ENCODE measurements at places on chromosomes 13 and 19.

DNA sequence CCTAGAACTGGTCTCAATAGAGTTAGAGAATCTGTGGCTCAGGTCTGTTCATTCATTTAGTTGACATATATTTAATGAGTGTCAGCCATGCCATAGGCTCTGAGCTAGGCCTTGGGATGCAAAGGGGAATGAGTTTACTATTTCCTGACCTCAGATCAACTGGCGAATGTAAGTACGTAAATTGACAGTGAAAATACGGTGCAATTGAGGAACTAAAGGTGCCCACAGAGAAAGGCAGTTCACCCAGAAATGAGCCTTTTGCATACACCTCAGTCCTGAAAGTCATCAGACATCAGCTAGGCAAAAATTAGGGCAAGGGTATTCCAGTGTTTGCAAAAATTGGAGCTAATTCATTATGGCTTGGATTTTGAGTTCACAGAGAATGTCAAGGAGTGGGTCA, 20.6 kb upstream of the UPF3A start:
- no peak for DNase-seq

DNA sequence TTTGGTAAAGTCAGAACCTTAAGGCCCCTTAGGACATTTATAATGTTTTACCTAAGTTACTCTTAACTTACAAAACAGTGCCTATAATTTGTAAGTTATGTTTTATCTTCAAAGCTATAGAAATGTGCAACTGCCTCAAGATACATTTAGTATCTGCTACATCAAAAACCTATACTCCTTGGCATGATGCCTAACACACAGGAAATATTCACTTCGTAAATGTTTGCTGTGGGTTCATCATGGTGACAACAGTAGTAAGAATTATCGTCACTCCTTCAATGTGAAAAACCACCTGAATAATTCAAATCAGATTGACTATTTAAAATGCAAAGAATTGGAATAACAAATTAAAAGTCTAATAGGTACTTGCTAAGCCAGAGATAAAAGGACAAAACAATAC, 184.1 kb downstream of the DIAPH3 start:
- no peak for DNase-seq

GRCh38 chr19:38319421-38320258, at the start of gene KCNK6:
TSS of gene KCNK6 (plus strand) at chr19:38319845. CDS start at chr19:38319951, 106 bp downstream.
- no peak for DNase-seq

- DNase-seq: no peak
Measured at GRCh38 chr19:42360787-42361544, 29.1 kb downstream of the CNFN start.

GRCh38 chr19:34997071-34997617, 3.0 kb upstream of the GRAMD1A start:
- no peak for DNase-seq

DNA sequence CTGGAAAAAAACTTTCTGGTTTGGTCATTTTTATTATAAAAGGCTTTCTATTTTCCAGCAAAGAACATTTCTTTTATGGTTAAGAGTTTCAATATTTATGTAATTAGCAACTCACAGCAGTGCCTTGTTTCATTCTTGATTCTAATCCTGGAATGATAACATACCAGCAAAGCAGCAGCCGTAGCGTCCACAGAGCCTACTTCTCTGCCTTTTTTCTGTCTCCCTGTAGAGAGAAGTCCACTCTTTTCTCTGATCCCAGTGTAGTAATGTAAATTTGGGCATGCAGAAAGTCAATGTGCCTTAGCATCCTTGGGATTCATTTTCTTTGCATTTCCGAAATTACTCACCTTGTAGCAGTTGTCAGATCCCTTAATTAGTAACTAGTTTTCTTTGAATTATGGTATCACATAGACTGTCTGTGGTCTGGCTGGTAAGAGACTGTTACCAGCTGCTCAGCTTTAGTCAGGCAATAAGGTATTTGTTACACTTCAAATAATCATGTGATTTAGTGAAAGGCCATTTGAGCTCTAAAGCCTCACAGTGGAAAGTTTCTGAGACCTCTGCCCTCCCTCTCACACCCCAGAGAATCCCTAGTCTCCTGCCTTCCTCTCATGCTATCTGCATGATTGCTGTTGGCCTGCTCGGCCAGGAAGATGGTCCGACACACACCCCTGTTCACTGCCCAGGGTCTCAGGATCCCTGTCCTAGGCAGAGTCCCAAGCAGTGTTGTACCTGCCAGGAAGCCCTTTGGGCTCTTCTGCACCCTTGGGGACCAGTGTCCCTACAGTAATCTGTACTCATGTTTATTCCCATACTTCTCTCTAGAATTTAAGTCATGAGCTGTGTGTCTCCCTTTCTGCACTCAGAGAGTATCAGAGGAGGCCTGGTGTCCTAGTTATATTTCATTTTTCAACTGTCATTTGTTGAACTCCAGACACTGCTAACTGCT, 86.3 kb downstream of the LRCH1 start:
- no peak for DNase-seq

DNA sequence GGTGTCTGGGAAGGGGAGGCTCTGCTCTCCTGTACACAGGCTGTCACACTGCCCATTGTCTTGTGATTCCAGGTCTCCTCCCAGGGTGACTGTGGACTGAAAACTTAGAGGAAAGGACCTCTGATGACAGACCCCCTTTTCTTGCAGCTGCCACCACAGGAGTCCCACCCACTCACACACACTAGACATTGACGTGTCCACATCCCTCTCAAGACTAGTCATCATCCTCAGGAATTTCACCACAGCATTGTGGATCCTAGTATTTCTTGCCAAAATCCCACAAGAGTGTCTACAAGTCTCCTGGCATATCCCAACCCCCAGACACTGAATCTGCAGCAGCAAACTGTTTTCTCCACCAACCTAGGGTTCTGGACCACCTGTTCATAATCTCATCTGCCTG, 5.3 kb downstream of the ZNF85 start:
- no peak for DNase-seq

DNA sequence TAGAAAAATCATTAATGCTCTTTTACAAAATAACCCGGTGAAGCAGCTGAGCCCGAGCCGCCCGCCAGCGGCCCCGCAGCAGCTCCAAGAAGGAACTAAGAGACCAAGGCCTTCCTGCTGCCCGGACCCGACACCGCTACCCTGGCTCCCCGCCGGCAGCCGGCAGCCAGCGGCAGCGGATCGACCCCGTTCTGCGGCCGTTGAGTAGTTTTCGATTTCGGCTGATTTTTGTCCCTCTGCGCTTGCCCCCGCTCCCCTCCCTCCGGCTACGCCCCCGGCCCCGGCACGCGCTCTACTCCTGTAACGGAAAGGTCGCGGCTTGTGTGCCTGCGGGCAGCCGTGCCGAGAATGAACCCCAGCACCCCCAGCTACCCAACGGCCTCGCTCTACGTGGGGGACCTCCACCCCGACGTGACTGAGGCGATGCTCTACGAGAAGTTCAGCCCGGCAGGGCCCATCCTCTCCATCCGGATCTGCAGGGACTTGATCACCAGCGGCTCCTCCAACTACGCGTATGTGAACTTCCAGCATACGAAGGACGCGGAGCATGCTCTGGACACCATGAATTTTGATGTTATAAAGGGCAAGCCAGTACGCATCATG, at the start of gene PABPC3:
TSS of gene PABPC3 (plus strand) at position 286 of the 603 bp plus-strand sequence. CDS start at position 349, 63 bp downstream.
- no peak for DNase-seq

DNA sequence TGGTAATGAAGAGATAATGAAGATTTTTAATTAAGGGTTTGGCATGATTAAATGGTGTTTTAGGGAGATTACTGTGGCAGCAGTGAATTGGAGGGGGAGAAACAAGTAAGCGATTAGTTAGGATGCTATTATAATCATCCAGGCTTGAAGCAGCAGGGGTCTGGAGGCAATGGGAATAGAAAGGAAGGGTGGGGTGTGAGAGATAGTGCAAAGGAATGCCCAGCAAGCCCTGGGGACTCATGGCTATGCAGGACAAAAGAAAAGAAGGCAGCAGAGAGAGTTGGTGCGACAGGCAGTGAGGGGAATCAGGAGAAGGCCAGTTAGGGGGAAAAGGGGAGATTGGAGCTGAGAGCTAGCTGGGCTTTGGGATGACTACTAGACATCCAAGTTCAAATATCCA, 34.5 kb downstream of the SOX21 start:
- no peak for DNase-seq

DNA sequence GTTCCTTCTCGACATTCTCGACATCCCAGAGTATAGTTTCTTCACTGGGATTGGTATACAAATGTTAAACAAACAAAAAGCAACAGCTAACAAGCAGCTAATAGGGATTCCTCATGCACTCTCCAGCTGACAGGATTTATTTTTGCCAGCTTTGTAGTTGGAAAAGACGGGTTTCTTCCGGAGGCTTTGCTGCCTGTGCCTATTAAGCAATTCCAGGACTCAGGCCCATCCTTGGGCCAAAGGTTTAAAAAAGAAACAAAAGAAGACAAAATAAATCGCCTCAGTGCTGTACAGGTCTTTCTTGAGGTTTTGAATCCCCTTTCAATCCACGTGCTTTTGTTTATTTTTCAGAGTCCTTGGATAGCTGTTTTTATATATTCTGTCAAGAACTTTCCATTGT, 1414.5 kb upstream of the PCDH9 start:
- no peak for DNase-seq

- no peak for DNase-seq
Measured at GRCh38 chr13:106874323-106874722, 306.4 kb upstream of the ARGLU1 start.

- DNase-seq: no peak
Measured at GRCh38 chr13:100892981-100893380, 218.4 kb upstream of the TMTC4 start.

DNA sequence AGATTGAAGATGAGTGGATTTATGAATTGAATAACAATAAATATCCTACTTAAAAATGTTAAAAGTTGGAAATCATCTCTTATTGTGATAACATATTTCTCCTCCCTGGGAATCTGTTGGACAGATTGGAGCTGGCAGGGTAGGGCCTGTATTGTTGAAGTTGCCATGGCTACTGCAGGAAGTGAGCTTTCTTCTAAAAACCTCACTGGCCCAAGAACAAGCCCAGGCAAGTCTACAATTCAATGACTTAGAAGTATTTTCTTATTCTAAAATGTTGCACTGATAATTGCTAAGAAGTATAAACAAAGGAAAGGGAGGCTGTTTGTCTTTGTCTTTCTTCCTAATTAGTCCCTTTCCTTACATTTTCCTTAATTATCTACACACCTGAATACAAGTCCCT, 112.1 kb downstream of the DLEU7 start:
- DNase-seq: no peak

DNA sequence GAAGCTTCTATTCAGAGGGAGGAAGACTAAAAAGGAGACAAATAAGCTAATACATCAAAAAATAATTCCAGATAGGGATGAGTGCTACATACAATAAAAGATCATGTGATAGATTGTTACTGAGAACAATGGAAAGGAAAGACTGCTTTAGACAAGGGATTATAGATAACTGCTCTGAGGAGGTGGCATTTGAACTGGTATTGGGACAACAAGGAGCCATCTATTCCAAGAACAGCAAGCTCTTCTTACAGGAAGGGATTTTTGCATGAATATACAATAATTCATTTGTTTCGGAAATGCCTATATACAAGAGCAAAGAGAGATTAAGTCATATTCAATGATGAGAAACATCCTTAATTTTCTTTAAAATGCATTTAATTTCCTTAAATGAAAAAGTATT, 540.5 kb upstream of the KLF12 start:
- DNase-seq: no peak

GRCh38 chr19:872266-872951, 12.9 kb downstream of the CFD start:
- peak; percentile 88 for DNase-seq

GRCh38 chr13:27774169-27774568, 18.1 kb upstream of the GSX1 start:
- no peak for DNase-seq

DNA sequence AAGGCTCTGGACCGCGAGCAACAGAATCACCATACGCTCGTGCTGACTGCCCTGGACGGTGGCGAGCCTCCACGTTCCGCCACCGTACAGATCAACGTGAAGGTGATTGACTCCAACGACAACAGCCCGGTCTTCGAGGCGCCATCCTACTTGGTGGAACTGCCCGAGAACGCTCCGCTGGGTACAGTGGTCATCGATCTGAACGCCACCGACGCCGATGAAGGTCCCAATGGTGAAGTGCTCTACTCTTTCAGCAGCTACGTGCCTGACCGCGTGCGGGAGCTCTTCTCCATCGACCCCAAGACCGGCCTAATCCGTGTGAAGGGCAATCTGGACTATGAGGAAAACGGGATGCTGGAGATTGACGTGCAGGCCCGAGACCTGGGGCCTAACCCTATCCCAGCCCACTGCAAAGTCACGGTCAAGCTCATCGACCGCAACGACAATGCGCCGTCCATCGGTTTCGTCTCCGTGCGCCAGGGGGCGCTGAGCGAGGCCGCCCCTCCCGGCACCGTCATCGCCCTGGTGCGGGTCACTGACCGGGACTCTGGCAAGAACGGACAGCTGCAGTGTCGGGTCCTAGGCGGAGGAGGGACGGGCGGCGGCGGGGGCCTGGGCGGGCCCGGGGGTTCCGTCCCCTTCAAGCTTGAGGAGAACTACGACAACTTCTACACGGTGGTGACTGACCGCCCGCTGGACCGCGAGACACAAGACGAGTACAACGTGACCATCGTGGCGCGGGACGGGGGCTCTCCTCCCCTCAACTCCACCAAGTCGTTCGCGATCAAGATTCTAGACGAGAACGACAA, 1.8 kb downstream of the PCDH17 start:
- no peak for DNase-seq
